CD4-positive, alpha-beta T cell treated with Interleukin-1 beta for 1 hour (primary cell): ENCODE measurements at places on chromosomes 3 and 15.
A peak's percentile ranks its signal among the peaks of the same experiment; 100 is the strongest.

DNA sequence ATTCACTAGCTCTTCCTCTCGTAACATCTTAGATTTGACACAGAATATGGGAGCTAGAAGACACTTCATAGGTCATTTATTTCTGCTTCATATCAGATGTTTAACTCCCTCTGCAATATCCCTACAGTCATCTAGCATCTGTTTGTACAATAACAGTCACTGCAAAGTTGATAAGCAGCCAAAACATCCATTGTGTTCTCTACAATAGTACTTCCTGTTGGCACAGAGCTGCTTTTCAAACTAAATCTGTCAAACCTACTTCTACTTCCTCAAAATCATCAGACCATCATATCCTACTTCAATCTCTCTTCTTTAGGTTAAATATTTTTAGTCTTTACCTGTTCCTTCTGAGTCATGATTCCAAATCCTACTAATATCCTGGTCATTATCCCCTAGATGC lies 233.2 kb downstream of the FGF12 start:
- DNase-seq, result no peak

- DNase-seq, result no peak
Measured at GRCh38 chr15:60795889-60796288, 316.9 kb upstream of the ICE2 start.

GRCh38 chr15:47614360-47615011 lies 102.8 kb upstream of the SEMA6D start:
- DNase-seq, result no peak

GRCh38 chr15:41928100-41928499 lies 34.2 kb upstream of the SPTBN5 start:
- DNase-seq, result no peak

GRCh38 chr3:40631341-40631995 lies 106.7 kb downstream of the ZNF621 start:
- DNase-seq, result no peak

DNA sequence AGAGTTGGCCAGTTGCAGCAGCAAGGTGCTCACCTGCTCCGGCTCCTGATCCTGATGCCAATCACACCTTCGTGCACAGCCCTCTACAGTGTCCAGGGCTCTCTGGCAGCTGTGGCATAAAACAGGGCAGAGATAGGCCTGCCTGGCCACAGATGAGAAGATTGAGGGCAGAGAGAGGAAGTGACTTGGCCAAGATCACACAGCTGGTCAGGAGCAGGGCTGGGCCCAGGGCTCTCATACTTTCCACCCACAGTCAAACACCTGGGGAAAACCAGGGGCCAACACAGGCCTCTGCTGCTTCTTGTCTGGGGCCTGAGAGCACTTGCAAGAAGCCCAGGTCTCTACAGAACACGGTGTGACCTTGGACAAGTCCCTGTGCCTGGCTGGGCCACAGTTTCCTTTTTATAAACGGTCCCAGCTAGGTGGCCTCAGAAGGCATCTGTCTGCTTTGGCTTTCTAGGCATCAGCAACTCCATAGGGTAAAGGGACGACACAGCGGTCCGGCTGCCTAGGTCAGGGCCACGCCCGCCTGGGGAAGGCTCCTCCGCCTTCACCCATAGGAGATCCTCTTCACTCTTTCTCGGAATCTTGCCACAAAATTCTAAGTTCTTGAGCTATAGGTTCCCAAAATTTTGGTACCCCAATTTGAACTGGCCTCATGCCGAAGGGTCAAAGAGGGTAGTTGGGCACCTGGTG lies 3.1 kb downstream of the ATP2B2 start:
- no peak for DNase-seq

GRCh38 chr3:116864590-116864927 lies 155.0 kb downstream of the TUSC7 start:
- DNase-seq, result no peak

DNA sequence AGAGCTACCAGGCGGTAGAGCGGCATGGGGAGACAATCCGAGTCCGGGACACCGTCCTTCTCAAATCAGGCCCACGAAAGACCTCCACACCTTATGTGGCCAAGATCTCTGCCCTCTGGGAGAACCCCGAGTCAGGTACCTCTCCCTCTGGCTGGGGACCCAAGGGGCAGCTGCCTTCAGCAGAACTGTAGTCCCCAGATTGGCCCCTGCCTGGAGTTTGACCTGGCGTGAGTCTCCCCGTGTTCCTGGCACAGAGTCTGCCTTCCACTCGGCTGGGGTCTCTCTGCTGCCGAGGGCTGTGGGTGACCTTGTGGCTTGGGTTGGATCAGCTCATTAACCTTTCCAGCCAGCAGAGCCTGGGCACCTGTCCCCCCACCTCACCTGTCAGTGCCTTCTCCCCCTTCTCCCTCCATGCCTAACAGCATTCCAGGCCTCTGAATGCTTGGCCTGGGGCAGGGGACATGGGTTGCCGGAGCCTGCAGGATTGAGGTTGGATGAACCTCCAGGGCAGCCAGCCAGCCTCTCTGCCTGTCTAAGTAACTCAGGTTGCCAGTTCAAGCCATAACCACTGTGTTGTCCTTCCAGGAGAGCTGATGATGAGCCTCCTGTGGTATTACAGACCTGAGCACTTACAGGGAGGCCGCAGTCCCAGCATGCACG lies 6.8 kb upstream of the CHST14 start:
- no peak for DNase-seq

DNA sequence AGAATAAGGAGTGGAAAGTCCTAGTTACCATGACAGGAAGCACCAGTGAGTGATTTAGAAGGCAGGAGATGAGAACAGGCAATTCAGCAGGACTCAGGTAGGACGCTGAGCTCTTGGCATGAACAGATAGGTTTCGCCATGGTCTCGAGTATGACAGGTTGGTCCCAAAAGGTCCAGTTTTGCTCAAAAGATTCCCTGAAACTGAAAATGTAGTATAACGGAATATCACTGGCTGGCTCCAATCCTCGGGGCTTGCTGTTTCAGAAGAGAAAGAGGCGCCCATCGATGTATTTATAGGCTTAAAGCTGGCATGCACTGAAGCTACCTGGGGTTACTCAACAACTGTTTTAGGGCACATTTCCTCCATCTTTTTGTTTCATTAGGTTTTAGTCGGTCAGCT lies 59.2 kb downstream of the SRGAP3 start:
- no peak for DNase-seq

- no peak for DNase-seq
Measured at GRCh38 chr3:172853921-172854666, 103.6 kb downstream of the ECT2 start.

GRCh38 chr3:161647936-161648470 lies 151.4 kb downstream of the OTOL1 start:
- no peak for DNase-seq

DNA sequence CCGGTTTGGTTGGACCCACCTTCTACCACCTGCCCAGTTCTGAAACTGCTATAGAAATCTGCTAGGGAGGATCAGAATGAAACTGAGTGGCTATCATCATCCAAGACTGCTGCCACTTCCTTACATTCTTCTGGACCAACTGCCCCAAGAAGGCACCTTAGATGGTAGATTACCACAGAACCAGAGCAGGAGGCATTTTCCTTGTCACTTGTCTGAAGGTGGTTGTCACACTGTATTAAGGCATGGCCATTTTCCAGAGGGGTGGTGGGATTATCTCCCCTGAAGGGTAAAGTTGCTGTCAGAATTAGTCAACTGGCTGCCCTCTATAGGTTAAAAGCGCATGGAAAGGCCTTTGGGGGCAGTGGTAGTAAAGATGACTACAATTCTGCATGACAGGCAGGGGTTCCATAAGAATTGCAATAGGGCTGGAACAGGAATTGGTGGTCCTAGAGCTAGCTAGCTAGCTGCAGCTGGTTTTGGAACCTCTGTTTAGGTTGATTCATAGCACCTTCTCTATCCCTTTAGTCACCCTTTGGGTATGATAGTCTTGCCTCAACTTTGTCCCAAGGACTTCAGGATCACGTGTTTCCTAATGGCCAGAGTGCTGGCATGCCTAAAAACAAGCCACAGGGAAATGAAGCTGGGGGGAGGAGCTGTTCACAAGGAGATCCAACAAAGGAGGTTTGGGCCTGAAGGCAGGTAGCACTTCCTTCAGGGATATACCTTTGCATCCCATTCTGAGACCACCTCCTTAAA lies 4.8 kb upstream of the CSPG5 start:
- no peak for DNase-seq

DNA sequence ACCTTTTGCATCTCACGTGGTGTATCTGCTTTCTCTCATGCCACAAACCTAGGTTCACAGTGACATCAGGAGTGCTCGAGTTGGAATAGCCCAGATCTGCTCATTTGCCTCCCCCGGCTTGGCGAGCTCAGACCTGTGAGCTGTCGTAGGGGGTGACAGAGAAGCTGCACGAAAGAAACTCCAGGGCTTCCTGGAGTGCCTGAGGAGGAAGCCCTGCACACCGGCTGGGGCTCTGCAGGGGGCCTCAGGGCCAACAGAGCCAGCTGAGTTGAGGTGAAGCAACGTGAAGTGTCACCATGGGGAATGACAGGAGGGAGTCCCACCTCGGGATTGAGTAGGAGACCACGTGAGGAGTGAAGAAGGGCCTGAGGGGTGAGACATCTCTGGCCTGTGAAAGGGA lies 62.5 kb downstream of the RPN1 start:
- no peak for DNase-seq

- DNase-seq, result peak; percentile 88
Measured at GRCh38 chr3:52144034-52144795, 10.0 kb downstream of the POC1A start.

DNA sequence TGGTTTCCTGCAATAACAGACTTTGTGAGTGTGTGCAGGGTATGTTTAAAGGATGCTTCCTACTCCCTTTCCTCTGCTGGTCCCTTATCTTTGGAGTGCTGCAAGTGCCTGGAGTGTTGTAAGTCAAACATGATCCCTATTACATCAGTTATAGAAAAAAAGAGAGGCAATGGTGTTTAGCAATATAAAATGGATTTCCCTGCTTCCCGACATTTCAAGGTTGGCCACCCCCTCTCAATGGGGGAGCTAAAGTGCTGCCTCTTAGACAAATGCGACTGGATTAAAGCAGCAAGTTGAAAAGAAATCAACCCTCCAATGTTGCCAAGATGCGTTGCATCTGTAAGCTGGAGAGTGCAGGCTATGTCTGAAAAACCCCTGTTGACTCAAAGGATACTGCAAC lies 203.1 kb upstream of the WNT5A start:
- DNase-seq, result no peak

DNA sequence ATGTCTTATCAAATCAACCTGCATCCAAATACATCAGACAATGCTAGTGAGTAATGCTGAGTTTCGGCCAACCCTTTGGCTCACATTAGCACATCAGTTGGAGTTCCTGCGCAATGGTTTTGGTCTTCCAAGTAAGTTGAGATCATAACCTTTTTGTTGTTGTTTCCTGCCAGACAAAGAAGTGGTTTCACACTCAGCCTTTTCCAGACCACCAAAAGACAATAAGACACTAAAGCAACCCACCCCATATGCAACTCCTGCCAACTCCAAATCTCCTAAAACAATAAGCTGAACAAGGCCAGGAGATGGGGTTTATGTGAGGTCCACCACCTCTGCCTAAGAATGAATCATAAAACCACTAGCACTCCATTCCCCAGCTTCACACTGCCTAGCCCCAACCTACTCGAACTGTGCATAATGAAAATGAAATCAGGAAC lies 177.0 kb downstream of the ERC2 start:
- DNase-seq, result no peak

DNA sequence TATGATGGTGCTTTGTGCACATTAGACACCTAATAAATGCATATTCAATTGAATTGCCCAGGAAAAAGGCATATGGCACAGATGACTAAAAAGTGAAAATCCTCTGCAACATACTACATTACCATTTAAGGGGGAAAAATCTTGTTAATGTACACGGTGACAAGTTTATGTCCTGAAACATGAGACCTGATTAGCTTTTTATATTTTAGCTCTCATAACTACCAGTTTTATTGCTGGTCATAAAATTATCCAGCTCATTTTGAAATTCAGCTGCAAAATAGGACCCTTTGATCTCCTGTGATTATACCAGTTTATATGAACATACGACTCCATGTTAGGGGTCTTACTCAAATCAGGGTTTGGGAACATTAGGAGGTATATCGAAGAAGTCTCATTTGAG lies 684.6 kb upstream of the CCDC54 start:
- no peak for DNase-seq

DNA sequence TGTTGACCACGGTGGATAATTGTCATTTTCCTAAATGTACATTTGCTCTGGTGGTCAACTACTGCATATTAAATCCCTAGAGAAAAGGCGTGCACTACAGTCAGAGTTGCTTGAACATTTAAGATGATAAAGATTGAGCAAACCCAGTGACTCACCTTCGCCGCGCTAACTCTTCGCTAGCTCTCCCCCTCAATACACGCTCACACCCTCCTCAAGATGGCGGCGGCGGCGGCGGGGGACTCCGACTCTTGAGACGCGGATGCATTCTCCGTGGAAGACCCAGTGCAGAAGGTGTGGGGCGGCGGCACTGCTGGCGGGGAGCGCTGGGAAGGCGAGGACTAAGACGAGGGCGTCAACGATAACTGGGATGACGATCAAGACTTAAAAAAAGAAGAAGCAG lies 79.8 kb upstream of the PFN2 start:
- DNase-seq, result no peak

- no peak for DNase-seq
Measured at GRCh38 chr3:194300936-194301335, 50.2 kb downstream of the CPN2 start.
